ENCODE measurements at places on chromosomes 6 and 20.

GRCh38 chr6:1636272-1636825 is 26.6 kb downstream of the FOXC1 start:
- no peak for DNase-seq

DNA sequence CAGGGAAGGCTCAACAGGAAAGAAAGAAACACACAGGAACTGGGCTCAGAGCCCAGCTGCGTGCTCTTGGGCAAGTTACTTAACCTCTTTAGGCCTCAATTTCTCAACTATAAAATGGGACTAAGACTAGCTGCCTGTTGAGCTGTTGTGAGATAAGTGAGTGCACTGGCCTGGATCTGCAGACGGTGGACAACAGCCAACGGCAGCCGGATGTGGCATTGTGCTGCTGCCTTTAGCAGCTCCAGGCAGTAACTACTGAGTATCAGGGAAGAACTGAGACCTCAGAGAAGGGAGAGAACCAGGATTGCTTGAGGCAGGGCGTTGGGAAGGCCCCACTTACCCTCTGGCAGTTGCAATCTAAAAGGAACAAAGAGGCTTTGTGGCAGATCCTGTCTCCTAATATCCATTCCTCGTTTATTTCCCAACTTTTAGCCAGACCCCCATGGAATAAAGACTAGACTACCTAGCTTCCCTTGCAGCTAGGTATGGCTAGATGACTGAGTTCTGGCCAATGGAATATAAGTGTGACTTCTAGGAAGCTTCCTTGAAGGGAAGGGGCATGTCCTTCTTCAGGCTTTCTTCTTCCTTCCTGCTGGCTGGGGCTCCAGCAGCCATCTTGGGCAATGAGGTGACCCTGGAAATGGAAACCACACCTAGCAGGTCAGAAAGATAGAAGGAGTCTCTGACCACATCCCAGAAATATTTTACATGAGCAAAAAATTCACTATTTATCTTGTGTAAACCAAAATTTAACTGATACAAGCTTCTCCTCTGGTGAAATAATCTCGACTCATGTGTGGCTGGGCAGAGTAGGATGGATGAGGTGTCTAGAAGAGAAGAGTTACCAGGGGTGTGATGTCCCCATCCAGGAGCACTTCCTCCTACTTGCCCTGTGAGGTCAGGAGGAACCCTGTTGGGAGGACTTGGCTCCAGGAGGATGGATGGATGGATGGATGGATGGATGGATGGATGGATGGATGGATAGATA is 67.6 kb downstream of the MRPL14 start:
- DNase-seq = peak; percentile 92

DNA sequence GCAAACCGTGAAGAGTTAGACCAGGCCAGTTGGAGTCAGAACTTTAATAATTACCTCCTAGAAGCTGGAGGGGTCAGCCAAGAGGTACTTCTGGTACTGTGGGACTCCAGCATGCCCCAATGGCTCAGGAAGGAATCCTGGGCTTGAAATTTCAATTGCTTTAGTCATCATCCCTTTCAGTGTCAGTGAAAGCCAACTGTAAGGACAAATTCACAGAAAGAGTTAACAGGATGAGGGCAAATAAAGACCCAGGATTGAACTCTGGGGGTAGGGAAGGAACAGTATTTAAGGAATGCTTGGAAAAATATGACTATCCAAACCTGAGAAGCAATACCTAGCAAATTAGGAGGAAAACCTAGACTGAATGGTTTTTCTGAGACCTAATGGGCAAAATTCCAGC is 735.1 kb upstream of the MARCKS start:
- peak; percentile 94 for DNase-seq

- no peak for DNase-seq
Measured at GRCh38 chr20:41261260-41261659, 56.3 kb downstream of the ZHX3 start.

DNA sequence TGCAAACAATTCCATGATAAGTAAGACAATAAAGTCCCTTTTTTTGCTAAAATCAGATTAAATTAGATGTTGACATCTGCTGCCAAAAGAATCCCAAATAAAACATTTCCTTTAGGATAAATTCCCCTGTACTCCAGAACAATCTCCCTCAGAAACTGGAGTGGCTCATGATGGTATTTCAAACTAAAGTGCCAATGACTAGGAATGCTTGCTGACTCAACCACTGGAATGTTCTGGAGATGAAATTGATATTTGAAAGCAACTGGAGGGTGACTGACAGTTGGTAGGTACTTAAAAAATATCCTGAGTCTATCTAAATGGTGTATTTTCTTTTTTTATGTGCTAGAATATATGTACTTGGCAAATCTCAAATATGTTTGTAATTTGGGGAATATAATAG is 350.1 kb upstream of the TSHZ2 start:
- DNase-seq = no peak

- DNase-seq = peak; percentile 93
Measured at GRCh38 chr6:151765444-151765886, 42.0 kb upstream of the ESR1 start.
